Forelimb muscle (tissue), 1 donor: ENCODE measurements at places on chromosomes 2 and 18. TPM values are rescaled to one million over a fixed set of nuclear protein-coding genes. Genes with fewer than 3 reads are reported as not detected.

CCDC141 gene
- 79.4 TPM for polyA plus RNA-seq

YIPF4 gene
- polyA plus RNA-seq, result 40.8 TPM

SNORC gene
- polyA plus RNA-seq, result 1.4 TPM

HJURP gene
- 10.0 TPM for polyA plus RNA-seq

NOL4 gene
- polyA plus RNA-seq, result 0.09 TPM

FAM110C gene
- polyA plus RNA-seq, result 1.8 TPM

CNTNAP5 gene
- 0.03 TPM for polyA plus RNA-seq

ERLEC1 gene
- polyA plus RNA-seq, result 40.4 TPM

ERMN gene
- 0.05 TPM for polyA plus RNA-seq

SETBP1 gene
- 14.8 TPM for polyA plus RNA-seq

GRCh38 chr2:232113821-232114220 lies 152.3 kb downstream of the DIS3L2 start:
- no peak for DNase-seq

GRCh38 chr2:207953354-207953753 lies 72.0 kb downstream of the PLEKHM3 start:
- DNase-seq, result no peak

DNA sequence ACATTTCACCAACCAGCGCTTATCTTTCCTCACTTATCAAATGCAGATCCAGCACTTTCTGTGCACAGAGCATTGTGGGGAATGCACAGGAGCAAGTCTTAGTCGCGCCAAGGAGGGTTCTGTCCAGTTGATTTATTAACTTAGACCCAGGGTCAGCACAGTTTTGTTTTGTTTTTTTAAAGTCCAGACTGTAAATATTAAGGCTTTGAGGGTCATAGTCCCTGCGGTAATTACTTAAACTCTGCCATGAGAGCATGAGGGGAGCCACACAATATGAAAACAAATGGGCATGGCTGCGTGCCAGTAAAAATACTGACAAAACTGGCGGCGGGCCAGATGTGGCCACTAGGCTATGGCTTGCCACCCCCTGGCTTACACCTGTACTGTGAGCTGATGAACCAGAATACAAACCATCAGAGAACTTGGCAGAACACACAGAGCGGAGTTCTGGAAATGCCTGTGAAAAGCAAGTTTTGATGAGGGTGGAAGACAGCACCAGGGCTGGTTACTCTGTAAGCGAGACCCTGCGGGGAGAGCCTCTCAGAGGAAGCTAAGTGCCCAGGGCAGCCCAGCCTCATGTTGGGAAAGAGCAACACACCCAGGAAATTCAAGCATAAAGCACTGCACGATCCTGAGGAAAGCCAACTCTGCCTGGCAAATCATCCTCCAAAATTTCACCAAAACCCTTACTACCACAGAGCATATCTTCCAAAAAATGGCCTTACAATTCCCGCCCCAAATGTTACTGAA lies 43.6 kb downstream of the L3MBTL4 start:
- DNase-seq, result no peak

DNA sequence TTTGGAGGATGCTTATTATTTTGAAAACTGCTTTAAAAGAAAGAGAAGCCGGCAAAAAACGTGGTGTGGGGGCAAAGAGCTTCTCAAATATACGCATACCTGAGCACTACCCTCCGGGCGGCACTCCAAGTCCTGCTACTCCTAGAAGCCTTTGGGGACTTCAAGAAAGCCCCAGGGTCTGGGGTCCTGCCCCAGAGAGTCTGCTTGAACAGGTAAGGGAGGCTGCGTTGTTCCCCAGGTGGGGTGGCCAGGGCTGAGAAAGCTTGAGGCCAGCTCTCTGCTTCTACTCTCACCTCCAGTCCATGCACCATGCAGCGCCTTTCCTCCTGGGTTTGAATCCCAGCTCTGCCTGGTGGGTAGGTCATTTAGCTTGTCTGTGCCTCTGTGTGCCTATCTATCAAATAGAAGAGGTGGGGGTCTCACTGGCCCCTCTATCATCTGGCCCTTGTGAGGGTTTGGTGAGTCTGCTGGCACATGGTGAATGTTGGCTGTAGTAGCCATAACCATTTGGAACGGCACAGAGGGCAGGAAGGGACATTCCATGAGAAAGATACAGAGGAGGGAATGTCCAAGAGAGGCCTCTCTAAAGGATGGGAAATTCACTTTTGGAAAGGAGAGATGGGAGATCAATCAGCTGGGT lies 19.5 kb downstream of the MALL start:
- no peak for DNase-seq

GRCh38 chr2:200239216-200239615 lies 67.3 kb upstream of the SPATS2L start:
- no peak for DNase-seq

DNA sequence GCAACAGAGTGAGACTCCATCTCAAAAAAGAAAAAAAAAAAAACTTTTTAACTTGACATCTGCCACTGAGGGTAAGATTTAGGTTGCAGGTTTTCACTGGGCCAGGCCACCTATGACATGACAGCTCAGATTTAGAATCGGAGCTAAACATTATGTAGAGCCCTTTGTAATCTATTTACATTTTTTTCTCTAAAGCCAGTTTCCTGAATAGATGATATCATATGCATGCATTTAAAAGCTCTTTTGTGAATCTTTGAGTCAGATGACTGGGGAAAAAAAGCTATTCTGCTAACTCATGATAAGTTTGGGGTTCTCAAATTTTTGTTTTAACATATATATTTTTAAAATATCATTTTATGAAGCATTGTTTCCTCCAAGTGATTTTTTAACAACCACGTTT lies 21.3 kb downstream of the PRKAG3 start:
- no peak for DNase-seq

DNA sequence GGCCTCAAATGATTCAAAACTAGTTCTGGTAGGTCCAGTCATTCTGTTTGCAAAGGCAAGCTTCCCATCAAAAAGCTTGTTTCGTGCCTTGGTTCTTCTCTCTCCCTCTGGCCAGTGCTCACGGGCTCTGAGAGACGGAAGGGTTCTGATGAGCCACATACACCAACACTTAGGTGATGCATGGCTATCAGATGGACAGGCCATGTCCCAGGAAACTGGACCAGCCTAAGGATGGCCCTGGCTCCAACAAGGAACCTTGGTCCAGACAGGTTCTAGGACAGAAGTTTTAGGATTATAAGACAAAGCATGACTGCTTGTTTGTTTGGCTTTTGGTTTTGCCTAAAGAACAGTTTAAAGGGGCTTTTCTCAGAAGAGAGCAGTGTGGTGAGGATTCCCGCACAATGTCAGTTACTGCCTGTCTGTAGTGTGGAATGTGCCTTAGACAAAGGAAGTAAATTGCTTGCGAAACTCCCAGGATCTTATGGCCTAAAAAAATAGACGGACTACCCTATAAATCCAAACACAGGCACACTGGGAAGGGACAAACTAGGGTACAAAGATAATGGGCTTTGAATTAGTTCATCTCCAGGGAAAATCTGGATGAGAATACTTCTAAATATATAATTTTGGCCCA lies 10.3 kb downstream of the CYP1B1 start:
- no peak for DNase-seq

- DNase-seq, result no peak
Observed at GRCh38 chr2:204127238-204127637, 190.7 kb downstream of the ICOS start.

- no peak for DNase-seq
Observed at GRCh38 chr2:23384551-23385343, at the start of gene KLHL29. KLHL29 (plus strand) TSS chr2:23385179; CDS start chr2:23562197, 177,018 bp downstream.

- no peak for DNase-seq
Observed at GRCh38 chr2:212626371-212626918, 87.8 kb upstream of the ERBB4 start.

DNA sequence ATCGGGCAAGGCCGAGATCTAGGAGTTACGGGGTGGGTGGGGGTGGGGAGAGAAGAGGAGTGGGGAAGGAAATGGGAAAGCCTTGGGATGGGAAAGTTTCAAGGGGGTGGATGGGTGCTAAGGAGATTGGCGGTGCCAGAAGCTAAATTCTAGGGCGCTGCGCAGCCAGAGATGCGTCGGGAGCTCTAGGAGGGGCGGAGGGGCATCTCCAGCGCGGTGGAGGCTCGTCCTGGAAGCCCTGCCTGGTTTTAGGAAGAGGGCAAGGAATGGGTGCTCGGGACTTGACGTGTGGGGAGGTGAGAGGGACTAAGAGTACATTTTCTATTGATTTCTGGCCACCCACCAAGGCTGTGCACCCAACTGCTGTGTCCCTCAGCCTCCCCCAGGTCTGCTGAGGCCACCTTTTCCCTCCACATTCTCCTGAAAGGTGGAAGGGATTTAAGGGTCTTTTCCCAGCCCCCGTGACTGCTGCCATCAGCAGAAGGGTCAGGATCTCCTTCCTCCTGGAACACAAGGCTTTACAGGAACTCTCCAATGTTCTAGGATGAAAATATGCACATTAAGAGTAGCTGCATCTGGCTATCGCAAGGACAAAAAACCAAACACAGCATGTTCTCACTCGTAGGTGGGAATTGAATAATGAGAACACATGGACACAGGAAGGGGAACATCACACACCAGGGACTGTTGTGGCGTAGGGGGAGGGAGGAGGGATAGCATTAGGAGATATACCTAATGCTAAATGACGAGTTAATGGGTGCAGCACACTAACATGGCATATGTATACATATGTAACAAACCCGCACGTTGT lies 1.4 kb downstream of the C2orf72 start:
- DNase-seq, result no peak

DNA sequence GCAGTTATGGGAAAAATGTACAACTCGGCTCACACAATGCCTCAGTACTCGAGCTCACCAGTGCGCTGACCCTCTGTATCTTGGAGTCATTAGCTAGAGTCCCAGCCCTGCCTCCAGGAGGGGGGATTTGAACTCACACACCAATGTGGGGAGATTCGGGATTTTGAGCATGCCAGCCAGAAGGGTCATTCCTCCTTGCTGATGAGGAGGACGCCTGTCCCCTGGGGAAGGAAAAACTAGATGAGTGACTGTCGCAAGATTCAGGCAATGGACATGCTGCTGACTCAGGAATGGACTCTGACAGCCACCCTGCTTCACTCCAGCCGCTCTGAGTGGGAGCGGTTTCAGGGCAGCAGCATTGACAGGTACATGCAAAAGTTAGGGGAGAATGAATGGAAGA lies 20.6 kb downstream of the FIGN start:
- no peak for DNase-seq

GRCh38 chr2:100640431-100641124 lies 77.8 kb downstream of the PDCL3 start:
- DNase-seq, result no peak

DNA sequence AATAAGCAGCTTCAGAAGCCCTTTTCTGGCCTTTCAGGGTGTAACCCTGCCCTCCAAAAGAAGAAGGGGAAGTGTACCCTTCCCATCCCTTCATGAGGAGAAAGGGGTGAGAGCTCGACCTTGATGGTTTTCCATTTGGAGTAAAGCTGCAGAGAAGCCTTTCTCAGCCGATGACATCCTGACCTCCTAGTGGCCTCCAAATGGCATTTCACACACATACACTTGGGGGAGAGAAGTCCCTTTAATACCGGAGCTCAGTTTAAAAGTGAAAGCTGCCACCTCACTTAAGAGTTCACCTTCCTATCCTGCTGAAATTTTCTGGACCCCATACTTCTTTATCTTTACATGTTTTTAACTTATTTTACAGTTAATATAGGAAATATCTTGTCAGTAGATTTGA lies 716.7 kb downstream of the DCDC2C start:
- no peak for DNase-seq

GRCh38 chr18:23635283-23636070 lies 27.2 kb downstream of the ANKRD29 start:
- DNase-seq, result no peak

DNA sequence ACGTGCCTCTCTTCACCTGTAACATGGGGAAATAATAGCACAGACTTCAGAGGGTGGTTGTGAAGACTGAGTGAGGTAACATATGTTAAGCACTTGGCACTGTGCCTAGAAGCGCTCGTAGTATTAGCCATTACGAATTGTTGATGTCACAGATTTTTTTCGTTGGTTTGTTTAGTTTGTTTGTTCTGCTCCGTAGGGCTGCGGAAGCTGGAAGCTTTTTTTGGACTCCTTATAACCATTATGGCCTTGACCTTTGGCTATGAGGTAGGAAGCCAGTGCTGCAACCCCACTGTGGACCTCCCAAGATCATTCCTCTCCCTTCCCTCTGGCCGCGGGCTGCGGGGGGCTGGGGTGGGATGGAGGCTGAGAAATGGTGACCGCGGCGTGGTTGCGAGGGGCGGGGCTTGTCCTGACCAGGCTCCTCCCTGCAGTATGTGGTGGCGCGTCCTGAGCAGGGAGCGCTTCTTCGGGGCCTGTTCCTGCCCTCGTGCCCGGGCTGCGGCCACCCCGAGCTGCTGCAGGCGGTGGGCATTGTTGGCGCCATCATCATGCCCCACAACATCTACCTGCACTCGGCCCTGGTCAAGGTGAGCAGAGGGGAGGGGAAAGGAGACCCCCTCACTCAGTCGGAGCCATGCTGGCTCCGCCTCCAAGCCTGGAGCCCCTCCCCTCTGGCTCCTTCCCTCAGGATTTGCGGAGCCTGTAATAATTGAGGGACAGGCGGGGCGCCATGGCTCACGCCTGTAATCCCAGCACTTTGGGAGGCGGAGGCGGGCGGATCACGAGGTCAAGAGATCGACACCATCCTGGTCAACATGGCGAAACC lies 5.5 kb downstream of the SLC11A1 start:
- no peak for DNase-seq

- DNase-seq, result no peak
Observed at GRCh38 chr2:239721991-239722759, 303.0 kb downstream of the NDUFA10 start.

DNA sequence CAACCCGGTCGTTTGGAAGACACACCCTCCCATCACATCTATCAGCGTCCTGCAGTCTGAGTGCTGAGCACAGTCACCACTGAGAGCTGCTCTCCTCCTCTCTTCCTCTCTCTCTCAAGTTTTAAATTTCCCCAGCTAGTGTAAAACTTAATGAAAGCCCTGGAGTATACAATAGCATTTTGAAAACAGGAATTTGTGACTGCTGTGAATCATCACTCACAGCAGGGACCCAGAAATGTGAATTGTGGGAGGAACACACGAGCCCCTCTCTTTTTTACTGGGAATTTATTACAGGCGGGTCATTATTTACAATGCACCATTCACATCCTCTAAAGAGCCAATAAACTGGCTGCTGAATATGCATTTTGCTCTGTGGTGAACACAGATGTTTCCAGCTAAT lies 185.0 kb upstream of the SMIM21 start:
- DNase-seq, result no peak

- DNase-seq, result peak; percentile 79
Observed at GRCh38 chr2:1731963-1732768, 12.1 kb downstream of the PXDN start.

- no peak for DNase-seq
Observed at GRCh38 chr2:9335322-9335832, 88.0 kb downstream of the ITGB1BP1 start.

- DNase-seq, result no peak
Observed at GRCh38 chr2:25481381-25482300, 139.9 kb upstream of the DNMT3A start.
